T-helper 9 cell (primary cell): ENCODE measurements at places on chromosomes 7 and 10.

DNA sequence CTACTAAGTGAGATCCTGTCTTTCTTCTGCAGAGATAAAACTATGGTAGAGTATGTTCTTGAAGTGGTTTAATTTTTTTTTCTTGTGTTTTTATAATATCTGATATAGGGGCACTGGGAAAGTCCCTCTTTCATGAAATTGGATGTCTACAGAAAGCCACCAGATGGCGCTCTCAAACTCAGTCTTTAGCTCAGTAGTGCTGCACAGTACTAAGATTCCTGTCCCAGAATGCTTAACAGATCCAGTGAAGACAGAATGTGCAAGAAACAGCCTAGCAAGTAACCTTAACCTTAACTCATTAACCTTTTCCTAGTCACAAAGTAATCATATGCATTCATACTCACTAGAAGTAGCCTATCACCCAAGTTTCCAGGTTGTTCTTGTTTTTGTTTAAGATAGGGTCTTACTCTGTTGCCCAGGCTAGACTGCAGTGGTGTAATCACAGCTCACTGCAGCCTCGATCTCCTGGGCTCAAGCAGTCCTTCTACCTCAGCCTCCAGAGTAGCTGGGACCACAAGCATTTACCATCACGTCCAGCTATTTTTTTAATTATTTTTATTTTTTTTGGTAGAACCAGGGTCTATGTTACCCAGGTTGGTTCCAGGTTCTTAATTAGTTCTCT lies 56.7 kb downstream of the IDE start:
- peak; percentile 57 for DNase-seq

GRCh38 chr7:7820939-7821338 lies 102.5 kb upstream of the RPA3 start:
- no peak for DNase-seq

DNA sequence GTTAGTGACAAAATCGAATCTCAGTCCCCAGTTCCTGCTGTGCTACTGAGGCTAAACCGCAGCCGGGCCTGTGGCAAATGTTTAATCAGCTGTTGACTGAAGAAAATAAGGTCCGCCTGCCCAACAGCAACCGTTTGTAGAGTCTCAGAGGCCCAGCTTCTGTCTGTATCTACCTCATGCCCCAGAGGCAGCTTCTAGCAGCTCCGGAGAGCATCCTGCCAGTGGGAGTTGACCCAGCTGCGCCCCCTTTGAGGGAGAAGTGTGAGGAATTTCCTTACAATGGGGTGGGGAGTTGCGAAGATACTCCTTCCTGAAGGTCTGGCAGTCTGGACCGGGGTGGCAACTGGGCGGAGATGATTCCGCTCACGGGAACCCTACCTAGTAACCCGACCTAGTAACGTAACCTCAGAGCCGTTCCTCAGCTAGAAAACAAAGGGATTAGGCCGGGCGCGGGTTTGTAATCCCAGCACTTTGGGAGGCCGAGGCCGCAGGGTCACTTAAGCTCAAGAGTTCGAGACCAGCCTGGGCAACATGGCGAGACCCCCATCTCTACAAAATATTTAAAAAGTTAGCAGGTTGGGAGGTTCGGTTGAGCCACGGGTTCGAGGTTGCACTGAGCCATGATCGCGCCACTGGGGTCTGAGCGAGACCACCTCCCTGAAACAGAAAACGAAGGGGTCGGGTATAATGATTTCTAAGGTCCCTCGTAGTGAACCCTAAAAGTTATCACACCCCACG lies 846 bp upstream of the ZNF775 start:
- peak; percentile 33 for DNase-seq

- no peak for DNase-seq
Observed at GRCh38 chr7:148079206-148080080, 511.1 kb upstream of the C7orf33 start.

DNA sequence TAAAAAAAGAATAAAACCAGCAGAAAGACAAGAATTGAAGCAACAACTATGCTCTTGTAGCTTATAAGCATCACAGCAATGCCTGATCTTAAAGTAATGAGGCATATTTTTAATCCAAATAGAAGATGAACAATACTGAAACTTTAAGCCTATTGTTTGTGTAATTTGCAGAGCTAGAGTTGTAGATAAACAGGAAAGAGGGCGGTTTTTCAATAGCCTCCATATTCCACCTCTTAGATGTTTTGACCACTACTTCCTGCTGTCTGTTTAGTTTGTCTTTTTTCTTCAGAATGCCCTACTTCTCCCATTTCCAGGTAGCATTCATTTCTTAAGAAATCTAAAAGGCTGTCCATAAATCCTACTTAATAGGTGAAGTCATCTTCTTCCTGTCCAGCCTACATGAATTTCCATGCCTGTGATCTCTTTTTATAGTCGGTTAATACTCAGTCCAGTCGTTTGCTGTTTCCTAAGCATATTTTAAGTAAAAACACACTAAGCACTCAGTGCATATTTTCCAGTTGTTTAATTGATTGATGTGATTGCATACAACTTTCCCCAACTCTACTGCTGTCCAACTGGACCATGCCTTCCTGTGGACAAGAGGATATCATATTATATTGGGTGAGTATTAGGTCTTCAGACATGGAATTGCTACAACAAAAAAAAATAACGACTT lies 308.1 kb downstream of the TFEC start:
- DNase-seq = no peak
